ENCODE measurements at places on chromosomes 13 and 19.

- DNase-seq = no peak
These were observed 11.7 kb upstream of the ZNF813 start for GRCh38 chr19:53455828-53456227.

- DNase-seq = no peak
These were observed 13.3 kb upstream of the ZNF57 start for GRCh38 chr19:2887391-2887914.

DNA sequence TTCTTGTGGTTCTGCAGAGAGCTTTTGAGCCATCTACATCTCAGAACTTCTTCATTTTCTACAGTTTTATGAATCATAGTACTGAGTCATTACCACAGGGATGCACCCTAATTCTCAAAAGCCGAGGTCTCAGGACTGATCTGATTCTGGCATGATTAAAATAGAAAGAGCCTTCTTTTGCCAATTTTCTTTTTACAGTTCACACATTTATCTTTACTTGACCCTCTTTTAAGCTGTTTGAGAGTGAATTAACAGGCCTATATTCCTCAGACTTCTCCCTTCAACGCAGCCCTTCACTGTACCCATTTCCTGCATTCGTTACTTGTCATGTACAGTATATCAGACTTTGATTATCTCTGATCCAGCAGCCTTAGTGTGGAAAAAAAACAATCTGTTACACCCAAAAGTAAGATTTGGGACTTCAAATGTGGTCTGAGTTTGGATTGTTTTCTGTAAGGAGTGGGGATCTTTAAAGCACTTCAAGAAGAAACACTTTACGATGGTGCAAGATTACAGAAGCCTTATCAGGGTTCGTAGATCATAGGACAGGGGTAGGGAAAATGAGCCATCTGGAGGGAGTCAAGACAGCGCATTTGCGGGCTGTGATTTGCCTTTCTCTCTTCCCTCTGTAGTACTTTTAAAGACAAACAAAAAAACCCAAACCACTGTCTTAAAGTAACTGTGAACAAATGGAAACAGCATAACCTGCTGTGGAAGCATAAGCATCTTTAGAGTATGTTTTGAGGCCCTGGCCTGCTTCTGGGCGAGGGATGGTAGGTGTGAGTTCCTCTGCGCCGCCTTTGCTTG, 15.3 kb upstream of the GPR183 start:
- DNase-seq = no peak

GRCh38 chr13:108269601-108270328, at the start of gene TNFSF13B:
Gene TNFSF13B, plus strand, starts transcription at chr13:108269718. Its CDS starts 178 bp downstream, at chr13:108269896.
- DNase-seq = no peak

GRCh38 chr13:27170516-27171243, 931 bp downstream of the USP12 start:
- DNase-seq = peak; percentile 67

- no peak for DNase-seq
These were observed 543.3 kb downstream of the FGF9 start for GRCh38 chr13:22214184-22214583.

GRCh38 chr13:42614436-42615035, 40.6 kb downstream of the TNFSF11 start:
- DNase-seq = no peak

DNA sequence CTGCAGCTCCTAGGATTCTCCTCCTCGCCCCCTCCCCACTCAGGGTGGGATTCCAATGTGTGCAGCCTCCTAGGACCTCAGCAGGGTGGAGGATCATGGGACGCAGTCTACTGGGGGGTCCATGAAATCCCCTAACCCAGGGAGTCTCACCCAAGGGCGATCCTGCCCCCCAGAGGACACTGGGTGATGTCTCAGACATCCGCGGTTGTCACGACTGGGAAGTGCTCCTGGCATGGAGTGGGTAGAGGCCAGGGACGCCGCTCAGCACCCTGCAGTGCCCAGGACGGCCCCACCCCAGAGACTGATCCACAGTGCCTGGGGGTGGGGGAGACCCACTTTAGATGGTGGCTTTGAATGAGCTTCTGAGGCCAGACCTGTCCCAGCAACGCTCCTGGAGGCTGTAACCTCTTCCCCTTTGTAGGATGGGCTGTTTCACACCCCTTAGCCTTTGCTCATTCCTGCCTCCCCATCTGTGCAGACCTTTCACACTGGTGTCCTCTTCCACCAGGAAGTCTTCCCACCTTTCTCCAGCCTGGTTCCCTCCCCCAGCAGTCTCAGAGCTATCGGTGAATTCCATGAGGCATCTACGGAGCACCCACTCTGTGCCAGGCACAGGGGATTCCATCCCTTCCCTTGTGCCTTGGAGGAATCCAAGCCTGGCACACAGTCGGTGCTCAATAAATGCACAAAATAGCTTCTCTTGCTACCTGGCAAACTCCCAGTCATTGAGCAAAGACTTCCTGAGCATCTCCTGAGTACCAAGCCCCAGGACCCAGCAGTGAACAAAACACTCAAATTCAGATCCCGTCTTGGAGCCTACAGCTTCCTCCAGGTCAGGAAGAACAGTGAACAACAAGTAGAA, 10.5 kb downstream of the SMIM24 start:
- no peak for DNase-seq

- peak; percentile 88 for DNase-seq
These were observed 6.6 kb downstream of the EML2 start for GRCh38 chr19:45632468-45633196.

All from ascending aorta (tissue), 2 donors.